Ecto neural progenitor cell (in vitro differentiated cells): ENCODE measurements at places on chromosomes 6 and 20.

GRCh38 chr6:5250911-5251310, 9.8 kb downstream of the LYRM4 start:
- DNase-seq, result no peak

GRCh38 chr6:148457137-148457842, 114.7 kb downstream of the SASH1 start:
- no peak for DNase-seq

DNA sequence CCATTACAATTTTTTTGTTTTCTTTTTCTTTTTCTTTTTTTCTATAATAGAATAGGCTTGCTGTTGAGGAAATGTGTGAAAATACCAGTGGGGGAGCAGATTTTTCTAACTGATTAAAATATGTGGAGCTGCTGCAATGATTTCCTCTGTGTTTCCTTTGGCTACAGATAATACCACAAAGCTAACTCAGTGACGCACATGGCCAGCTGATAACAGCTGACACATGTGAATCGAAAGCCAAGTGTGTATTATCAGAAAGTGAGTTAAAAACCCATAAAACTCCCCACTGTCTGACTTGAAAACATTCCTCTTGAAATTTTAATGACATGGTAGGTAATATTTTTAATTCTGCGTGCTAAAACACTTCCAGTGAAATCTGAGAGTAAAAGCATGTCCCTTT, 70.8 kb upstream of the AHI1 start:
- no peak for DNase-seq

GRCh38 chr6:37517411-37517812, 17.7 kb upstream of the CCDC167 start:
- no peak for DNase-seq

GRCh38 chr6:160667639-160668481, 3.8 kb upstream of the LPA start:
- DNase-seq, result peak; percentile 52
